ENCODE measurements at places on chromosomes 7 and 10. TPM values are rescaled to one million over a fixed set of nuclear protein-coding genes. Genes with fewer than 3 reads are reported as not detected.

CYP3A4 gene
- not detected for total RNA-seq

HOXA1 gene
- total RNA-seq: not detected

NME8 gene
- total RNA-seq: not detected

LLCFC1 gene
- not detected for total RNA-seq

NPSR1 gene
- total RNA-seq: 1.6 TPM

Measured in skeletal muscle tissue (tissue), 5 donors.